NCI-H1436 treated with DMSO at 0.1 percent for 48 hours (cell line): ENCODE measurements at places on chromosomes 4 and X.

DNA sequence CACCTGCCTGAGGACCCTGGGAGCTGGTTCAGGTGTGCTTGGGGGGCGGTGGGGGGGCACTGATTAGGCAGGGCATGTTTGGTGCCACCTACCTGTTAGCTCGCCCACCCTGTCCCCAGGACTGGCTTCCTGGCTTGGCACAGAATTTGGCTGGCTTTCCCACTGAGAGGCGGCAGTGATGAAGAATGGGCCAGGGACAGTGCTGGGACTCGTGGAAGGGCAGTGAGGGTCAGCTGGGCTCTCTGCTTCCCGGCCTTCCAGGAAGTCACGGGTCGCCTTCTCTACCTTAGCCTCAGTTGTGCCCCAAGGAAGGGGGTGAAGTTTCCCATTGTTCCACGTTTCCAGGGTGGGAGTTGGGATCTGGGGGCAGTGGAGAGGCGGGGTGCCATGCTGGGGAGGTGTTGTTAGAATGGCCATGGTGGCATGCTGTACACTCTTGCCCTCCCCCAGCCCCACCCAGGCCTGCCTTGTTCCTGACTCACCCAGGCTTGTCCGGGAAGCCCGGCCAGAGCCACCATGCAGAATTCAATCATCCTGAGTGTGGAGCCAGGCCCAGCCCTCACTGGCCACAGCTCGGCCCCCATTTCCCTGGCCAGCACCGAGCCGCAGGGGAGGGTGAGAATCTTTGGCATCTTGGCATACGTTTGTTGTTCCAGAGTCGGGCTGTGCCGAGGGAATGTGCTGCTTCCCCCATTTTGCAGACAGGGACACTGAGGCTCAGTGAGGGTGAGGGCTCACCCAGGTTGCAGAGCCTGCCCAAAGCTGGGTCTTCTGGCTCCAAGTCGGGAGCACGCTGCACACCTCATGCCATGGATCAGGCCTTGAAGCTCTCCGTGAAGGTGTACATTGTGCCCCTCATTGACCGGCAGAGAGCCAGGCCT is 21.9 kb upstream of the GPR78 start:
- no peak for DNase-seq

GRCh38 chr4:127007305-127007704 is 625.5 kb upstream of the INTU start:
- DNase-seq, result no peak

- no peak for DNase-seq
Measured at GRCh38 chrX:10282490-10282889, 125.7 kb downstream of the CLCN4 start.

GRCh38 chr4:94976371-94977011 is 218.7 kb downstream of the BMPR1B start:
- no peak for DNase-seq

- DNase-seq, result no peak
Measured at GRCh38 chrX:99798936-99799335, 611.1 kb downstream of the PCDH19 start.

- DNase-seq, result no peak
Measured at GRCh38 chr4:185016946-185017758, 1.1 kb upstream of the HELT start.

DNA sequence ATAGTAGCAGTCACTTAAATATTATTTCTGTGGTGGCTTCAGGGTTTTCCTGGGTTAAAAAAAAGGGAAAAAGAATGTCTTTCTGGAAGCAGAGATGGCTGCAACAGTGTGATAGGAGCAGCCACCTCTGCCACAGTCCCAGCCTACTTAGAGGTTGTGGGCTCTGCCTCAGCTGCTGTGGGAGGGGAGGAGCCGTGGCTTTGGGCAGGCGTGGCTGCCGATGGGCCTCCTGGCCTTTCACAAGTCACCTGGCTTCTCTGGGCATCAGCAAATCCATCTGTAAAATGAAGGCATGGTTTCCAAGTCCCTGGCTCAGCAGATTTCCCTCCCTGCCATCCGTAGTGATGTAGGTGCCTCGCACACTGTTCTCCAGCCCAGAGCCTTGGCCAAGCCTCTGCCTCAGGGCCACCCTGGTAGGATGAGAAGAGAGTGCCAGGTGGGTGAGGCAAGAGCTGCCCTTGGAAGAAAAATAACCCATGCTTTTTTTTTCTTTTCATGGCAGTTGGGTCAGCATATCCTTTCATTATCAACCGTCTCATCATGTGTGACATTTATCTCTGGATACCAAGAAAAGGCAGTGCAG is 66.1 kb downstream of the PTTG2 start:
- DNase-seq, result no peak

DNA sequence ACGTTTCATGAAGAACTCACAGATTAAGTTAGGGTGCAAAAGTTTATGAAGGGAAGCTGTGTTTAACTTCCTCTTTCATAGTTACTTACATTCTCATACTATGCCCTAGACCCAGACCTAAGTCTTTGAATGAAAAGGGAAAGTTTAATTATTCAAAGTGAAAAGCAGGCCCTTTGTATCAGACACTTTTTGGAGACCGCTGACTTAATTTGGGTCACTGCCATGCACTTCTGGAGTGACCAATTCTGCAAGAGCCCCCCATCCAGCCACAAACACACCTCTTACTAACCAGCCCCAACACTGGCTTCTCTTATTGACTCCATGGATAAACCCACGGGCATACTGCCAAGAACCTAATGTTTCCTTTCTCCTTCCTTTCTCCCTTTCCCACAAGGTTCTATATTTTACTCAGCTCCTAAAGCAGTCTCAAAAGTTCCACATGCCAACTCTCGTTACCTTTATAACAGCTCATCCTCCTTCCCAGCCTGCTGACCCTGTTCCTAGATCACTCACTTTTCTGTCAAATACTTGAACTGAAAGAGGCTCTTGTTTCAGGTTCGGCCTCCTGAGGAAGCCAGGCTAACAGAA is 34.5 kb downstream of the ABCE1 start:
- no peak for DNase-seq

- DNase-seq, result no peak
Measured at GRCh38 chr4:744212-744841, 38.7 kb downstream of the PCGF3 start.
